Hepatocyte (in vitro differentiated cells): ENCODE measurements at places on chromosomes 11 and 22.

DNA sequence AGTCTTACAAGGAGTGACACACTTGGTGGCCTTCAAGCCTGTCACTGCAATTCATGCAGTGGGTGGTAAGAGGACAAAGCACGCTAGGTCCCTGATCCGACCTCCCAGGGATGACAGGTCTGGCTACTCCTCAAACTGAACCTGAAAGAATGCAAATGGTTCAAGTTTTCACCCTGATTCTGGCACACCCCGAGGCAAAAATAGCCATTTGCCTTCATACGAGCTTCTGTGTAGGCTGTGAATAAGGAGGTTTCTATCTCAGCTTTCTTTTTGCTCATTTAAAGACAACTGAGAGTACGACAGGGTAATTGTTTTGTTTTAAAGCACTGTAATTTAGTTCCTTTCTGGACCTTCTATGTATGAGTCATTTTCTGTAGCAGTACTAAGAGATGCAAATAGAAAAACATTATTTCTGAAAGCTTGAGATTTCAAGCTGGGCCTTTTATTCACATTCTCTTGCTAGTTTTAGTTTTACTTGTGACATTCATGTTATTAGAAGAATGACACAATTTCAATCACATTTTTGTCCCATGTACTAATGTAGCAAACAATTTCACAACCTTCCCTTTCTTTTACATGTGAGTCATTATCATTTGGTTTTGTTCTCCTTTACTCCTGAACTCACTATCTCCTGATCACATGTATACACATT lies 56.6 kb upstream of the FDX1 start:
- DNase-seq, result peak; percentile 11

DNA sequence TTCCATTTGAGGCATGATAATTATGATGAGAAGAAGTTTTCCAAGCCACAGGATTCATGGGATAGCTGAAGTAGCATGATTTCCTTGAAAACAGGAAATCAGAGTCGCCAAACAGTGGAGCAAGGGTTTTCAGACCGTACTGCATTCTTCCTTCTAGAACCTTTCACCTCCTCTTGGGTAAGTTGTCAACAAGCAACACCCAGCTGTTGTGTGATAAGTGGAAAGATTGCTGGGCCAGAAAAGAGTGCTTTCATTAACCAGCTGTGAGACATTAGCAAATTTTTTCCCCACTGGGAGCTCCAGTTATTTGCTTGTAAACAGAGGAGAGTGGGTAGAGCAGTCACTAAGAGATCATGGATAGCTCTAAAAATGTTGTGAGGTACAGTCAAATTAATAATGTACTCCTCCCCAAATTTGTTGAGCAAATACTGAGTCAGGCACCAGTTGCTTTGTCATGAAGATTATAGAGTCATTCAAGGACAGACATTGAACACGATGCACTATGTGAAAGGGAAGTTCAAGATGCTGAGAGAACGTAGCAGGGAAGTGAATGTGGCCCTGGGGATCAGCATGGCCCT lies 11.7 kb upstream of the MPEG1 start:
- DNase-seq, result no peak

DNA sequence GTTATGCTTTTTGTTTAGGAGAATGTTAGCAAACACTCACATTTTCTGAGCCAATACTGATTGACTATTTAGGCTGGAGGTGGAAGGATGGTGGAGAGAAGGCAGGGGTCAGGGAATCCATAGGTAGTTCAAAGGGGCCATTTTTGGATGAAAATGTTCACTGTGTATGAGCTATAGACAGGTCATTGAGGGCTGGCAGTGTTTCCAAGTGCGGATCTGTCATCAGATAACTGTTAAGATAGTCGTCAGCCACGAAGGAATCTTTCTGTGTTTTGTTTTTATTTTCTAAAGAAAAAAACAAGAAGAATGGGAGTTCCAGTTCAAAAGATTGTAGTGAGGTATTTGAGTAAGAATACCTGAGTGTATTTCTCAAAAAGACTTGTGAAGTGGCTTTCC lies 3.1 kb downstream of the KCNJ5 start:
- DNase-seq, result no peak

DNA sequence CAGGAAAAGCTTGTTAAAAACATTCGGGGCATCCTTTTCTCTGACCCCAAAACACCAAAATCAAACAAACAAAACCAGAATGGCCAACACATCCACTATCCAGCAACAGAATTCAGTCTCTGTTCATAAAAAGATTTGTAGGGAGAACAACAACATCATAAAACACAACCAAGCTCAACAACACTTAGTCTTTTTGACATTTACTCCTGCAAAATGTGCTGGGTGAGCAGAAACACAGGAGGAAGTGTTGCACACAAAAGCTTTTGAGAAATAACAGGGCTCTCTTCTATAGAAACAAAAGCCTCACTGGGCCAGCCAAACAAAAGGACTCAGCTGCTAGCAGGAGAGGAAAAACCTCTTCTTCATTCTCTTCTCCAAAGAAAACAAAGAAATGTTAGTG lies 736.0 kb upstream of the CCDC90B start:
- no peak for DNase-seq

GRCh38 chr11:103079833-103080232 lies 12.1 kb downstream of the DCUN1D5 start:
- DNase-seq, result no peak

DNA sequence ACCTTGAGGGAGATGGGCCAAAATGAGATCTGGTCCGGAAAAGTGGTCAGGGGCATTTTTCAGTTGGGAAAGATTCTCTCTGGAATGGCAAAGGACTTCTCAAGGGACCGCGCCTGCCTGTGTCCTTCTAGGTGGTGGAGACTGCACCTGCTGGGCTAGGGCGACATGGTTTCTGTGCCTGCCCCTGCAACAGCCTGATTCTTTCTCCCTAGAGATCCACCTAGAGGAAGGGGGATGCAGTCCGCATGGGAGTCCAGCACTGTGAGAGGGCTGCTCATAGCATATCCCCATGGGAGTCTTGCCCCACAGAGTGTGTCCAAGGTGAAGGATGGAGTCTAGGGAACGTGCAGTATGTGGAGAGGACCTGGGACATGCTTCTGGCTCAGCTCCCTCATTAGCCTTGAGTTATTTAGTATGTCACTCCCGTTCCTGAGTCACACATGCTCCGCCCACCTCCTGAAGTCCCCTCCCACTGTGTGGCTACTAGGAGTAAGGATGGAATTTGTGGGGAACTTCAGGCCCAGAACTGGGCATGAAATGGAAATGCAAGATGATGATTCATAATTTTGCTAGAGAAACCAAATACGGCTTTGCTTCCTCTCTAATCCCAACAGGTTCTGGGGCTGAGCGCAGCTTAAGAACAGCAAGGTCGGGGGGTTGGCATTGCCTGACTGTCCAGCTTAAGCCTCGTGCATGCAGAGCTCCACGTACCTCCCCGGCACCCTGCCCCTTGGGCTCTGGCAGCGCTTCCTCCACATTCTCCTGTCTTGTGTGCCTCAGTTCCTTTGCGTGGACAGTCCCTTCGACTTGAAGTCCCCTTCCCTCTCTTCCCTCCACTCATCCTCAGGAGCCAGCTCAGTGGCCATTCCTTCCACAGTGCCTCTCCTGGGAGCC lies 35.0 kb downstream of the GRIK4 start:
- peak; percentile 74 for DNase-seq

DNA sequence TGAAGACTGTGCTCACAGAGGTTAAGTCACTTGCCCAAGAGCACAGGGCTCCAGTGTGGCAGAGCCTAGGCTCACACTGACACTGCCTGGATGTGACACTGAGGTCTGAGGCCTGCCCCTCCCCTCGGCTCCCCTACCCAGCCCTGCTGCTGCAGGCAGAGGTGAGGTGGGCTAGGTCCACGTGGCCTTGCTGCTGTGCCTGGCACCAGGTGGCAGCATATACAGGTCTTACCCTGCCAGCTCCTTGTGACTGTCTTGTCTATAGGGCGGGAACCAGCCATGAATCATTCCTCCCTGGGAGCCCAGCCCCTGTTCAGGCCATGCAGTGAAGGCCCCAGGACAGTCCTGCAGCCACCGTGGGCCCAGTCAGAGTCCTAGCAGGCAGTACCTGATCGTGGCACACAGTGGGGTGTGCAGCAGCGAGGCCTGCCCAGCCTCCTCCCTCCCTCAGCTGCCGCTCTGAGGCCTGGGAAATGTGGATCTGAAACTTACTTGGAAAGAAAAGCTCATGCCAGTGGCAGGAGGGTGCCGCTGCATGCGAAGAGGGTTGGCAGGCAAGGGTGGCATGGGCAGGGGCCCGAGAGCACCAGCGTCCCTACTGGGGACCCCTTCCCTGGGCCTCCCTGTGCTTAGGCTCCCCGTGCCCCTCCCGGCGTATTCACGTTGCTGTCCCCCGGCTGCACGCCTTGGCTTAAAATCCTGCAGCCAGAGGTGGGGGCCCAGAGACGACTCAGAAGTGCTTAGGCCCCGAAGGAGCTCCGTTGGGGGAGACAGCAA lies 1.2 kb upstream of the CERK start:
- peak; percentile 80 for DNase-seq

GRCh38 chr11:45922425-45923082 lies at the start of gene LARGE2:
Gene LARGE2, plus strand, starts transcription at chr11:45922656. Its CDS starts 227 bp downstream, at chr11:45922883.
- DNase-seq, result peak; percentile 77
